ENCODE measurements at places on chromosomes 3 and 15.

DNA sequence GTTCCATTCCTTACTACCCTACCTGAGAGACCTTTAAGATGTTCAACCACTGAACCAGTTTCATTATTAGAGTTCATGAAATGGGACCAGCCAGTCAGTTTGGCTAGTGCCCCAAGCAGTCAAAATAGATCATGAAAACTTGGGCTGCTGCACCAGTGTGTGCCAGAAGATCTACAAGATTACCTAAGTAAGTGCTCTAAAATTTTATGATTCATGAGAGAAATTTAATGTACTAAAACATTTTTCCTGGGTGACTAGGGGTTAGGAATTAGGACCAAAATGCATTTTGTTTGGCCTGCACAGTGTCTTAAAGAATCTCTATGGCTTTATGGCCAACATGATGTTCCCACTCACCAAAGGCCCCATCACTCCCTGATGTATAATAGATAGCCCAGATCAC lies 214.7 kb downstream of the ATP8B4 start:
- DNase-seq: no peak

DNA sequence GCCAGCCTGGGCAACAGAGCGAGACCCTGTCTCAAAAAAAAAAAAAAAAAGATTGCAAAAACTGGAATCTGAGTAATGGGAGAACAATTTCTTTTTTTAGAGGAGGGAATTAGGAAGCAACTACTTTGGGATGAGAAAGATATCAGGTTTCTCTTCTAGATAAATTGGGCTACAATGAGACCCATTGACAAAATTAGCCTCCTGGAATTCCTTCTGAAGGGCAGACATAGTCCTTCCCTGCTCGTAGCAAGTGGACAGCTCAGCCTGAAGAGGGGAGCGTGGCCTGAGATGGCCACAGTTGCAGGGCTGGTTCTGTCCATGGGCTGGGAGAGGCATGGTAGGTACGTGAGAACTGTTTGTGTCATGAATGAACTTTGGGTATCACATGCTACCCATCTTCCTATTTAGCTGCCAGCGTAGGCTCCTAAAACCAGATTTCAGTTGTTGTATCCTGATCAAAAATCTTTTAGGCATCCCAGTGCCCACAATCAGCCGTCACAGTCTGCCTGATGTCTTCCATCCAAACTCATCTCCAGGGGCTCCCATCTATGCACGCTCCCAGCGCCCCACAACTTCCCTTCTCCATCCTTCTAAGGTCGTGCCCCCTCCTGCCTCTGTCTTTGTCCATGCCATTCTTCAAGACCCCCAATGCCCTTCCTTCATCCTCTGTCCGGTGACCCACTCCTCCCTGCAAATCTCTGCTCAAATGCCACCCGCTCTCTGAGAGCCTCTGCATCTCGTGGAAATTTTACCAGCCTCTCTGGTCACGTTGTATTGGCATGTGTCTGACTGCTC lies 92.0 kb upstream of the NR2E3 start:
- no peak for DNase-seq

DNA sequence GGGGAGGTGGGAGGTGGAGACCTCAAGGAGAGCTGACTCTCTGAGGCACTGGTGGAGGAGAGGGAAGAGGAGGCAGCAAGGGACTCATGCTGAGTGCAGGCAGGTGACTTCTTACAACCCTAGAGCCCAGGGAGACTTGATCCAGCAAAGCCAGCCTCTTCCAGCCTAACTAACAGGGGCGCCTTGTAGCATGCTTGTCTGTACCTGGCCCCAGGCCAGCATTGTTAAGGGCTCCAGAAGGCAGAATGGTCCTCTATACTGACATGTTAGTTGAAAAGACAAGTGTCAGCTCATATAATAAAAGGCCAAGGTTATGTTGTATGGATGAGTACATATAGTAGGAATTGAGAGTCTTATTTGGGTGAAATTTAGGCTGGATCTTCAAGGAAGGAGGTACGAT lies 65.4 kb downstream of the CHDH start:
- no peak for DNase-seq

DNA sequence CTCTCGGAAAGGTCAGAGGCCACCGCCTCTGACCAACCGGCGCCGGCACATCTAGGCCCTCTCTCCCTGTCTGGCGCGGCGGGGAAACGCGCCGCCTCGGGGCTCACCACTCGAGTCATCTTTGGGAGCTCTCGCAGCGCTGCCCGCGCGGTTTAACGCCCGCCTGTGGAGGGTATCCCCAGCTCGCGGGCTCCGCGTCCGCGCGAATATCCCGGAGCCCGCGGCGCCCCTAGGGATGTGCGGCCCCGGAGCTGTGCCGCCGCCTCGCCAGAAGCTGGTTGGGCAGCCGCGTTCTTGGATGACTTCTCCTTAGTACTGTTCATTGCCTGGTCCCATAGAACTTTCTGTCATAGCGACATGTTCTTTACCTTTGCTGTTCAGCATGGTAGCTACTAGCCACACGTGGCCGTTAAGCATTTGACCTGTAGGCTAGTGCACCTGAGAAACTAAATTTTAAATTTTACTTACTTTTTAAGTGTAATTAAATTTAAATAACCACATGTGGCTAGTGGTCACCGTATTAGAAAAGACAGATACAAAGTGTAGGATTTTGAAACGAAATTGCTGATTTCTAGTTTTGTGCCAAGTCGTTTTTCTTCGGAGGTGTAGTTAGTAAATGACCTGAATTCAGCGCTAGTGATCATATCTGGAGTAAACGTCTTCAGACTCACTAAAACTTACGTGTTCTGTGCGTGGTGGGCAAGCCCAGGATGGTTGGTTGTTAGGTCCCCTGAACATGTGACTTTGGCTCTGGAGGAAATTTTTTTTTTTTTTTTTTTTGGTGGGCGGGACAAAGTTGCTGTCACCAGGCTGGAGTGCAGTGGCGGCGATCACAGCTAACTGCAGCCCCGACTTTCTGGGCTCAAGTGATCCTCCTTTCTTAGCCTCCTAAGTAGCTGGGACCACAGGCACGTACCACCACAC lies 835 bp downstream of the ARIH2 start:
- DNase-seq: peak; percentile 58

DNA sequence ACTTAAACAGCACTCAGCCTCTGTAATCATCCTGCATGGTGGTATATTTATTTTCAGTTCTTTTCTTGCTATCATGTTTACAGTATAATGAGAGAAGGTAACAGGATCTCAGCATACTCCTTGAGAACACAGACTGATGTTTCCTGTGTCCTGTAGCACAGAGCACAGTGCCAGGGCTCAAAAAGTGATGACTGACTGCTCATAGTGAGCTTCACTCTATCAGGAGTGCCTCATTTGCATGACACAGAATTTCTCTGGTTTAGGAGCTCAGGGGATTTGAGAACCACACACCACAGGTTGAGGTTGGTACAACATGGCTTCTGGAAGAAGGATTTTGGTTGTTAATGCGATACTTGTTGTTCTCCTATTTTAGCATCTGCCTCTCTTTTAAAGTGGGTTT lies 68.5 kb upstream of the SLC2A2 start:
- no peak for DNase-seq
